ENCODE measurements at places on chromosomes 16 and 17.

DNA sequence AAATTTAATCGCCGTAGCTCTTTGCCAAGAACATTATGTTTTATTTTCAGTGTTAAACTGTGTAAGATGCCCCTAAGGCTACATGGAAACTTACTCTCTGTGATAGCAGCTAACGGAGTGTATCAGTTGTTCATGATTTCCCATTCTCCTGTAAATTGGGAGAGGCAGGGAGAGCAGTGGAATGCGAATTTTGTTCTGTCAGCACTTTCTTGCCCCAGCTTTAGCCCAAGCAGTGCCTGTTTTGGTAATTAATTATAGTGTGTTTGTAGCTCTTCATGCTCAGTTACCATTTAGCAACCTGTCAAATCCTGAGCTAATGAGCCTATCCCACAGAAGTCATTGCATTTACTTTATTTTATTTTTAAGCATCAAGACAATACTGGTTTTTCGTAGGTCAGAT lies 475.1 kb upstream of the RBFOX1 start:
- no peak for DNase-seq

- DNase-seq, result no peak
Measured at GRCh38 chr16:22898874-22899348, 84.9 kb downstream of the HS3ST2 start.

DNA sequence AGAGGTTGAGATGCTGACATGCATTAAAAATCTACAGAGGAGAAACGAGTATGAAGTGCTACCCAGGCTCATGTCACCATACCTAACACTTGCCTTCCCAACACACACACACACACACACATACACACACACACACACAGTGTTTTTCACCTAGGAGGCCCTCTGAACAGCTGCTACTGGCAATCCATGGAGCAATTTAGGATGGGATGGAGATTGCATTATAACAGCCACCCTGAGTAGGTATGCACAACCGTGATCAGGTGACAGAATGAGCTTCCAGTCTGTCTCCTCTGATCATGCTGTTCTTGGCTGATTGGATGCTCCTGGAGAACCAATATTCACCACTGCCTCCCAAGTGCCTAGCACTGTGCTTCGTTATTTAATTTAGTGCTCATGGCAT lies 528.5 kb upstream of the CDH5 start:
- no peak for DNase-seq

DNA sequence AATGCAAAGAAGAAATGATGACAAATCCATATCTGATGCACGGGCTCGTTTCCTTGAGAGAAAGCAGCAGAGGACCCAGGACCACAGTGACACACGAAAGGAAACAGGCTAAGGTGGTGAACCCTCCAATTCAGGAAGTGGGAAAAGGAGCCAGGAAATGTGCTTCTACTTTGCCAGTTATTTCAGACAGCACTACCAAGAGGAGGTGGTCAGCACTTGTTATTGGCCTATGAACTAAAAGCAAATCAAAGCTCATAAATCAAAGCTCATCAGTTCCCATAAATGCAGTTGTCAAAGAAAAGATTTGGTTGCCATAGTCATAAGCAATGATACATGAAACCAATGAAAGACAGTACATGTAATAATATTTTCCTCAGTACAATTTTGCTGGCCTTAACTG lies 12.6 kb upstream of the CLTC start:
- DNase-seq, result no peak

- peak; percentile 87 for DNase-seq
Measured at GRCh38 chr17:82051776-82052637, at the start of the genes GPS1 and RFNG. TSS of gene GPS1 (plus strand) at chr17:82051898. CDS start at chr17:82051932, 34 bp downstream. TSS of gene RFNG (minus strand) at chr17:82051811. CDS start at chr17:82051766, 45 bp downstream.

DNA sequence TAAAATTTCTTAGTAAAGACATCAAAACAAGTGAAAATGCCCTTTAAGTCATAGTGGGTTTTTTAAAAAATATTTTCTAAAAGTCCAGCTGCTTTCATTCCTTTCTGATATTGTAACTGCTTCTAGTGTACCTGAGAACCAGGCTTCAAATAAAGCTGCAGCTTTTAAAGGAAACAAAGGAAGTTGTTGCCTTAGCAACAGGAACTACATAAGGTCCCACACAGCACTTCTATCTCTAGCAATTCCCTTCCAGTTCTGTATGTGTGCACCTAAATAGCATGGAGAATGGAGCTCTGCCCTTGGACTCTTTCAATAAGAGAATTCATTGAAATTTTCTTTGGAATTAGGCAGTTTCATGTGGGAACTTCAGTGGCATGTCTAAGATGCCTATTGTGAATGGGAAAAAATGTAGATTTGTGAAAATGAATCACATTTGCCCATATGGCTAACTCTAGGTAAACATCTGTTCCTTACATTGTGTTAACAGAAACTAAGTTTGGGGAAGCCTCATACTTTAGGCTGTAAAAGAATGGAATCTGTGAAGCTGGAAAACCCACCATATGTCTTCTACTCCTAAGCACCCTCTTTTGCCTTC lies 206.4 kb downstream of the KIF2B start:
- no peak for DNase-seq

DNA sequence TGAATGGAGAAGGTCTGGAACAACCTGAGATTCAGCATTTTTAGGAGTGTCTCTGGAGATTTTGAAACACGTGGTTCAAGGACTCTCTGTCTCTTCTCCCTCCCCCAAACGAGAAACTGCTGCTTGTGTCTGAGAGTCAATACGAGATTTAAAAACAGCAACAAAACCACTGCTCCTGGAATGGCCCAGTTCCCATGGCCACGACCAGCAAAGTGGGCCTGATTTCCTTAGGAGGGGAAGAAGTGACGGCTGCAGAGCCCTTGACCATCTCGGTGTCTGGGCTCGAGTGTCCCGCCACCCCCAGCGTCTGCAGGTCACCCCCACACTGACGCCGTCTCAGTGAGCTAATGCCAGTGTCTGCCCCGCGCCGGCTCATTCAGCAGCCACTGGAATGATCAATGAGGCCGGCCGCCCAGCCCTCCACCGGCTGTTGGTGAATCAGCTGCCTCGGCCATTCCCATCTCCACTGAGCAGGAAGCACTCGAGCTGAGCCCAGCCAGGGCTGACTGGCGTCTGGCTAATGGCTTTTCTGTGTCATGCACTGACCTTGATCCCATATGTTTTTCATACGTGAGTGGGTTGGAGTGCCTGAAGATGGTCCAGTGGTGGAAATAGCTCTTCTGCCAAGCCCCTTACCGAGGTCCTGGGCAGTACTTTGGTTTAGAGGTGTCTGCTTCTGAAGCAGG lies 151.8 kb downstream of the PITPNC1 start:
- DNase-seq, result no peak

DNA sequence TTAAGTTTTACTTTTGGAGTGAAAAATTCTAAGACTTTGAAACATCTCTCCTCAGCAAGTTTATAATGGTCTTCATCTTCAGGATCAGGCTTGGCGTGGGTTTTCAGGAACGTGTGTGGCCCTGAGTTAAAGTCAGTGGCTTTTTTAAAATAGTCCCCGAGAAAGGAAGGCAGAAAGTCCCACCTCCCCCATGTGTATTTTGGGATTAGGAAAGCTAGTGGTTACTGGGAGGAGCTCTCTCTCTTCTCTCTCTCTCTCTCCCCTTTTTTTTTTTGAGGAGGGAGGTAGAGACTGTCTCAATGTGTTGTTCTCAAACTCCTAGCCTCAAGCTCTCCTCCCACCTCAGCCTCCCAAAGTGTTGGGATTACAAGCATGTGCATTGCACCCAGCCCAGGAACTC lies 213.2 kb downstream of the IRX3 start:
- DNase-seq, result no peak

- no peak for DNase-seq
Measured at GRCh38 chr17:10247810-10248209, 49.4 kb upstream of the GAS7 start.

DNA sequence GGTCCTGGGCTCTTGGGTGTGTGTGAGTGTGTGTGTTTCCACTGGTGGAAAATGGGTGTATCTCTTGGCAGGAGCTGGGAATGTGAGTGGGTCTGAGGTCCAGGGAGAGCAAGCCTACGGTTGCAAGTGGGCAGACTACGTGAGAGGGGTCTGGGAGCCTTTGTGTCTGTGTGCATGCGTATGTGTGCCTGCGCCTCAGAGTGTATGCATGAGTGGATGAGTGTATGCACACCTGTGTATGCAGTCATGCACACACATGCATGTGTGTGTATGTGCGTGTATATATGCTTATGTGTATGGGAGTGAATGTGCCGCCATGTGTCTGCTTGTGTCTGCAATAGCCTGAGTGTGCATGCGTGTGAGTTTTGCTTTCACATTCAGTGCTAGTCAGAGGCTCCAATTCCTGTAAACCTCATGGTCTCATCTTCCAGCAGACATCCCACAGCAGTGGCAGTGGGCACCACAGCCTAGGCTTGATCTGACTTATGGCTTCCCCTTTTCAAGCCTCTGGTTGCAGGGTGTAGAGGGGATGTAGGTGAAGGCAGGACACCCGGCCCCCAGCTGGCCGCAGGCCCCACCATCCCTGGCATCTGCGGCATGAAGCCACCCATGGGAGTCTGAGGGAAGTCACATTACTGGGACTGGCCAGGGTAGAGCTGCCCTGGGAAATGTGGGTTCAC lies 19.7 kb upstream of the RMI2 start:
- DNase-seq, result no peak

DNA sequence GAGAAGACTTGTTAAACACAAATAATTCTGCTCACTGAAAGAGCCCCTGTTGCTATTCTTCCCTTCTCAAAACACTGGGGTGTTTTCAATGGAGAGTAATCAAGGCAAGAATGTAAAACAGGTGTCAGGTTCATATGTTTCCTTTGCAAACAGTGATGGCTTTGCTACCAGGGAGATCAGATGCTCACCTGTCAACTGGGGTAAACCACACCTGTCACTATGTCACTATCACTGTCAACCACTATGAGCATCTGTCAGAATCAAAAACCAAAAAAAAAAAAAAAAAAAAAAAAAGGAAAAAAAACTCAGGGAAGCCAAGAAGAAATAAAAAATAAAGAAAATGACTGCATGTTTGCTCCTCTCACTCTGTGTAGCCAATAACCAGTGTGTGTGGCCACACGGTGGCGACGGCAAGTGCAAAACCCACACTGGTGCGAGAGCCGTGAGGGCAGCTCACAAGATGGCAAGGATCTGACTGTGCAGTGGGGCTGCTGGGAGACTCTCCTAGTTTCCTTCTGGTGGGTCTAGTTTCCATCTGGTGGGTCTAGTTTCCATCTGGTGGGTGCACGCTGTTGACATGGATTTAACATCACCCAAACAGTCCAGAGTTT lies 22.7 kb downstream of the USP22 start:
- DNase-seq, result peak; percentile 68

DNA sequence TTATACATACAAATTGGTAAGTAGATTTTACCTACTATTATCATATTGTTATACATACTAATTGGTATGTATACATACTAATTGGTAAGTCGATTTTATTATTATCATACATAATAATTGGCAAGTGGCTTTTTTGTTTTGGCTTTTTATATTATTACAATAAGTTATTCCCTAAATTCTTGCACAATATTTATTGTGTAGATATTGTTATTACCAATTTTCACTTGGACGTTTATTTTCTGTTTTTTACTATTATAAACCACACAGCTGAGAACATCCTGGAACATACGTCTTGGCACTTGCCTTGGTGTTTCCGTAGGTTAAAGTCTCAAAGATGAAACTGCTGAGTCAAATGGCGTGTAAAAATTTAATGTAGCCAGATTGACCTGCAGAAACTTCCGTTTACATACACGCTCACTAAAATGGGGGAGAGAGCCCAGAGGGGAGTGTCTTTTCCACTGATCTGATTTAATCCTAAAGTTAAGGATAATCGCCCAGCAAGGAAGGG lies 18.9 kb downstream of the GNGT2 start:
- no peak for DNase-seq

DNA sequence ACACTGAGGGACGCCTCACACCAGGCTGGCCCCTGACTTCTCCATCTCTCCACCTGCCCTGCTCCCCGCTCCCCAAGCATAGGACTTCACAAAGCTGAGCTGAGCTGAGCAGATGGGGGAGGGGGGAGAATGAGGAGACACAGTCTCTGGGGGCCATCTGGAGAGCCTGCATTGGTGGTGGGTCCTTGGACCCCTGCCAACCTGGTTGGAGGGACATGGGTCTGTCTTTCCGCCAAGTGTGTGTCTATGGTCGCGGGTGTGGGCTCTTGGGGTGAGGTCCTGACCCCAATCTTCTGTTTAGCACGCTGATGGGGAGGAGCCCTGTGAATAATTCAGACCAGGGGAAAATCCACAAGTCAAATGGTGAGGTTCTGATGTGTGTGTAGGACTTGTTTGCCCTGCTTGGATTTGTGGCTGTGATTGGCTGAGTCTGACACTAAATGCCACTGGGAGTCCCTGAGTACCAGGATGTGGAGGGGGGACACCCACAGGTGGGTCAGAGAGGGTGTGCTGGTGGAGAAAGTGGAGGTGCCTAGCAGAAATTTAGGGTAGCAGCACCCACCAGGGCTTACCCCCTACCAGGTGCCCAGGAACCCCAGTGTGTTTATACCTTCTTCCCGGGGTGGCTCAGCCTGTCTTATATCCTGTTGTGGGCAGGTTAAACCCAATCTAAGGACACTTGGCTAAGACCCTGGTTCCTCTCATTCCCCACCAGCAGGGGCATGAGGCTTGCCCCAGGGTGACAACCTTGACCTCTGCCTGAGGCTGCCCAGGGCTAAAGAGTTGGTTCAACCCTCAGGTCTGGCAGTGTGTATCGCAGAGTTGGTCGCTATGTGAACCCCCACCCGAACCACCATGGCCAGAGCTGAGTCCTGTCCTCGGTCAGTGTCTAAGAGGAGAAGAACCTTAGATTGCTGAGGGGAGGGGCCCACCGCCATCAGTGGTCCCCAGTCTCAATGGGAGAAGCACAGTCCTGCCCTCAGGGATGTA lies 2.1 kb downstream of the FMNL1 start:
- DNase-seq, result peak; percentile 67

DNA sequence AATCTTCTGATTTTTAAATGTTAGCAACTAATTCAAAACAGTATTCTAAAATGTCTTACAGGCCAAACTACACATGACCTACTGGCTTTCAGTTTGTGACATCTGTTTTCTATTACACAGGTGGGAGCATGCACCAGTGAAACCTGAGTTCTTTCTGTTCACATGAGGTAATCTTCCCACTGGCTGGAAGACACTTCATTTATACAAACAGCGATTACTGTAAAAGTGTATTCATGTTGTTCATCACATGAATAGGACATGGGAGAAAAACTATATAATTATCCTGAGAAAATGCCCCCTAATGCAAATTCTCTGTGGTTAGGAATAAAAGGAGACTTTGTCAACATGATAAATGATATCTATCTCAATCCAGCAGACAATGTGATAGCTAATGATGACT lies 11.1 kb upstream of the PIK3R5 start:
- DNase-seq, result no peak

DNA sequence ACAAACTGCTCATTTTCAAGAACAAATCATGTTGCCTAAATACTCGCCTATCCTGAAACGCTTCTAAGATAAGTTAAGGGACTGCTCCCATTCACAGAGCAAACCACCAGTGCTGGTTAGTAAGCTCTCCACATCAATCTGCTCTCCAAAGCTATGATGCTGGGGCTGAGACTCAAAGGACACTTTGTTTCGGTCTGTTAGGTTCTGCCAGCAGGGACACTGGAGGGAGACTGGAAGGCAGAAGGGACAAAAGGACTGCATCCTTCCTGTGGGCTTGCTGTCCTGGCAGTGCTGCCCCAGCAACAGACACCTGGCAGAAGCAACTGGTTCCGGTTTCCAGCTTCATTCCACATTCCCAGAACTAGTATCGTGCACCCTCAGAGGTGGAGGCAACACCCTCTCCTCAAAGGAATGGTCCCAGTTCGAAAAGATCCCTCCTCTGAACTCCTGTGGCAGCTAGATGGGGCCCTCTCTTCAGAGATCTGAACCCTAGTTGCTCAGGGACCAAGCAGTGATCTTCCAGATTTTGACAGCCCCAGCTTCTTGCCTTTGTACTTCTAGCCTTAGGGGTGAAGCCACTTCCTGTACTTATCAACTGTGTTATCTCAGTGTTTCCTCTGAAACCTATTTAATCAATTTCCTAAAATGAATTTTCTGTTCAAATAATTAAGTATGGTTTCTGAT lies 73.4 kb upstream of the GSG1L start:
- DNase-seq, result peak; percentile 60

- no peak for DNase-seq
Measured at GRCh38 chr16:69111876-69112230, 6.4 kb downstream of the HAS3 start.

Measured in CD8-positive, alpha-beta T cell (primary cell).